NCI-H1092 (cell line): ENCODE measurements at places on chromosomes 5 and 9.

DNA sequence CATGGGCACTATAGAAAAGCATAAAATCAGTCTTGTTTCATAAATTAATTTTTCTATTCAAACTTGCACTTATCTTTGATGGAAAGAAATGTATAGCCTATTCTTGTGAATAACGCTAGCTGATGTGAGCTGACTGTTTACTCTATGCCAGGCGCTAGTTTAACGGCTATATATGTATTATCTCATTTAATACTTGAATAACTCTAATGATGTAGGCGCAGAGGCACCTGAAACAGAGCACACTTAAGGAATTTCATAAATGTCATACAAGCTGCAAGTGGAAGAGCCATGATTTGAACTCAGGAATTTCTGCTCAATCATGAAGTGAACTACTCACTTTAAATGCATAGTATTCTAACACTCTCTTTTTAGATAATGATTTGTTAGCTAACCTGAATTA, 551.8 kb downstream of the PDE4D start:
- no peak for DNase-seq

GRCh38 chr5:147773587-147773986, 8.9 kb downstream of the JAKMIP2 start:
- DNase-seq: no peak

DNA sequence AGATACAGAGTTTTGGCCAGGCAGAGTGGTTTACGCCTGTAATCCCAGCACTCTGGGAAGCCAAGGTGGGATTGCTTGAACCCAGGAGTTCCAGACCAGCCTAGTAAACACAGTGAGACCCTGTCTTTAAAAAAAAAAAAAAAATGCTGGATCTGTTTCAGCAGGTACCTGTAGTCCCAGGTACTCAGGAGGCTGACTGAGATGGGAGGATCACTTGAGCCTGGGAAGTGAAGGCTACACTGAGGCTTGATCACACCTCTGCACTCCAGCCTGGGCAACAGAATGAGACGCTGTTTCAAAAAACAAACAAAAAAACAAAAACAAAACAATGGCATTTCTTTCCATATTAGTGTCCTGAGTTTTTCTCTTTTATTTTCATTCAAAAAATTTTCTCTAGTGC, 19.0 kb downstream of the UNC13B start:
- no peak for DNase-seq

DNA sequence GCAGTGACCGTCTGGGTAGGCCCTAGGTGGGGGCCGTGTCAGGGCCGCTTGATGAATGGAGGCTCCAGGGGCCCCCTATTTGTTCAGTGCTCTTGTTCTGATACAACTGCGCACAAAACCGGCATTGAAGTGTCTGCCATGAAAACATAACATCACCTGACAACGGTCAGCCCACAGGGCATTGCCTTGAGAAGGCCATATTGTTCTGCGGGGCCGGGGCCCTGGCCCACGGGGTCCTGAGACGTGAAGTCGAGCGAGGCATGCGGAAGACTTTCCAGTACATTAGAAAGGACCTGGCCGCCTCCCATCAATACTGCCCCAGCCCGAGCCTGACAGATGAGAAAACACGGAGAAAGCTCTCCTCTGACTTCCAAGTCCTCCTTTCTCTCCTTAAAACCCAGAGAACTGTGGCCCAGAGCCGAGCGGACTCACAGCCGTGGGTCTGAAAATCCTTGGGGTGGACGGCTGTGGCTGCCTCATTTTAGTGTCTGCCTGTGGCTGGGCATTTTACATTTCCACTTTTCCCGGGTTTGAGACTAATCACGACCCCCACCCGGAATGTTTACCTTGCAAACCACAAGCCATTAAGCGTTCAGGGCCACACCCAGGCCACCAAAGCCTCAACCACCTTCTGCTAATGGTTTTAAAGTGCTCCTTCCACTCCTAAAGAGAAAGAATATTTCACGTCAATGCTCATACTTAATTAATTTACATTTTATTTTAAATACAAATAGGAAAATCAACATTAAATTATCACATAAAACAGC, 391.0 kb upstream of the IRX2 start:
- no peak for DNase-seq

DNA sequence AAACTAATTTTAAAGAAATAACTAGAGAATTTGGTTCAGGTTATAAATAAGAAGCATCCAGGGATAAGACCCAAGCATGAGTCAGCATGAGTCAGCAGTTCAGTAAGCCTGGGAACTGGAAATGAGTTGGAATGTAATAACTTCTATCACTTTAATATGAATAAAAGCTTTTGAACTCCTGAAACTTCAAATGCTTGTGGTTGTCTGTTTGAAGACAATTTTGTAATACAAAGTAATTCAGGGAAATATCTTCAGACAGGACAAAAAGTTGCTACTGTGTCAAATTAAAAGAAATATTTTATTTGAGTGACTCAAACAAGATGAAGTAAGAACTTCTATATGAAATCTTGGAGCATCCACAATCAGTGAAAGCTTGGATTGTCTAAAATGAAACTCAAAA, 331.2 kb upstream of the DAB2 start:
- no peak for DNase-seq
